ENCODE measurements at places on chromosomes 4 and X. TPM values are rescaled to one million over a fixed set of nuclear protein-coding genes. Genes with fewer than 3 reads are reported as not detected.

ENOX2 gene
- total RNA-seq: 21.0 TPM

RNF150 gene
- 19.8 TPM for total RNA-seq

CLDN34 gene
- total RNA-seq: 4.6 TPM

SHOX gene
- not detected for total RNA-seq

NXF2 gene
- not detected for total RNA-seq

TKTL2 gene
- total RNA-seq: not detected

DNA sequence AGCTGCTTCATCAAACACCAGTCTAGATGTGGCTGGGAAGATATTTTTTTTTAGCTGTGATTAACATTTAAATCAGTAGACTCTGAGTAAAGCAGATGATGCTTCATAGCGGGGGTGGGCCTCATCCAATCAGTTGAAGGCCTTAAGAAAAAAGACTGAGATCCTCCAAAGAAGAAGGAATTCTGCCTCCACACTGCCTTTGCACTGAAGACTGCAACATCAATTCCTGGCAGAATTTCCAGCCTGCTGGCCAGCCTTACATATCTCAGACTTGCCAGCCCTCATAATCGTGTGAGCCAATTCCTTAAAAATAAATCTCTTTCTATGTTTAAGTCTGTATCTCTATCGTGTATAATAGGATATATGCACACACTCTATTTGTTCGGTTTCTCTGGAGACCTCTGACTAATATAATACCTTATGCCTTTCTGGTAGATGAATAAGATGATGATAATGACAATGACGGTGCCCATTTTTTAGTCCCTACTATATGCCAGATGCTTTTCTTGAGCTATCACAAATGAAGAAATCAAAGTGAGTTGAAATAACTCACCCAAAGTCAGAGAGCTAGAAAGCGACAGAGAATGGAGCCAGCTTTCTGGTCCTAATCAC is 66.1 kb upstream of the SOD3 start:
- DNase-seq: no peak

- no peak for DNase-seq
These were observed 148.9 kb downstream of the ADAM29 start for GRCh38 chr4:175066923-175067627.

DNA sequence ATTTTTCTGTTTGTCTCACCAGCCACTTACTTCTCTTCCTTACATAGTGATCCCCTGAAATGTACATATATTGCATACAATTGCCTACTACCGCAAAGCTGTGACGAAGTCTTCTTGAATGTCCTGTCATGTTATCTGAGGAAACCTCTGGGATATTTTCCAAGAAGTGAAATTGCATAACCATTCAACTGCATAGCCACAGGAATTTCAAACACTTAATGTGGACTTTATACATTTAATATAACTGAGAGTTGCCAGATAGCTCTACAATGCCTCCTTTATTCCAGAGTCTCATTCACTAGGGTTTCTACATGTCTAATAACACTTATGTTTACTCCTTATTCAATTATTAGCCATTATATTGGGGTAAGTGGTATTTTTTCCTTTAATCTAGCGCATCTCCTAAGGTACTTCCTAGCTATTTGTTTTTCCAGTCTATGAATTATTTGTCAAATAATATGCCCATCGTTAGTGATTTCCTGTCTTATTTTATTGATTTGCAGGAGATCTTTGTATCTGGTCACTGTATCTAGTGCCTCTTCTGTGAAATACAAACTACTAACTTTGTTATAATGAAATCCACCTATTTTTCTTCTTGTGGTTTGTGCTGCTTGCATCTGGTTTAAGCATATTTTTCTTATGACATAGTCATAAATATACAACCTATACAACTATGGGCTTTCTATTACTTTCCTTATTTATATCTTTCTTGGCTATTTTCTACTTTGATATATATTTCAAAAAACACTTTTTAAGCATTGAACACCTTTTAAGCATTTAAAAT is 69.2 kb upstream of the GRID2 start:
- no peak for DNase-seq

GRCh38 chrX:24398766-24399165 is 38.3 kb downstream of the SUPT20HL1 start:
- no peak for DNase-seq

- DNase-seq: no peak
These were observed 56.9 kb upstream of the SLC39A8 start for GRCh38 chr4:102402223-102402622.

GRCh38 chrX:132671229-132671641 is 182.4 kb upstream of the MBNL3 start:
- DNase-seq: no peak

DNA sequence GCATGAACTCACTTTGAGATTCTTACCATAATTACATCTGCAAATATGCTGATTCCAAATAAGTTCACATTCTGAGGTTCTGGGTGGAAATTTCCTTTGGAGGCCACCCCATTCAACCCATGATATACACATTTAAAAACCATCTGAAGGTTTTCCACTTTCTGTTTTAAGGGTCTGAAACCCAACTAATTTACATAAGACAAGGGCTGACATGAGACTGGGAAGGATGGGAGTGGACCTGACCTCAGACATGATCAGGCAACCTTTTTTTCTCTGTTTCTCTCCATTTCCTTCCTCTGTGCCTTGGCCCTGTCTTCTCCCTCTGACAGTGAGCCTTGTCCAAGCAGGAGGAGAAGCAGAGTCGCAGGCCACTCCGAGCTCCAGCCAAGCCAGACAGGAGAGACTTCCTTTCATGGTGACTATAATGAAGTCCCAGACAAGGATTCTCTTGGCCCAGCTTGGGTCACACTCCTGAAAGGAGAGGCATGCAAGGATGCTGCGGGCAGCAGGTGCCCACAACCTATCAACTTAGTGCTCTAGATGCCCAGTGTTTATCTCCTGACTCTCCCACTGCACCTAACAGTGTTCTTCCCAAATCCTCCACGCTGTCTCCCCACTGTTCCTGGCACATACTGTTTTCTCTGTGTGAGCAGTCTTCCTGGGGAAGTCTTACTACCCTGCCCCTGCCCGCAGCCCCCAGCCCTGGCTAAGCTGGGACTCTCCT is 39.9 kb downstream of the MSX1 start:
- no peak for DNase-seq

- no peak for DNase-seq
These were observed 177.7 kb downstream of the ZNF674 start for GRCh38 chrX:46367491-46367890.

DNA sequence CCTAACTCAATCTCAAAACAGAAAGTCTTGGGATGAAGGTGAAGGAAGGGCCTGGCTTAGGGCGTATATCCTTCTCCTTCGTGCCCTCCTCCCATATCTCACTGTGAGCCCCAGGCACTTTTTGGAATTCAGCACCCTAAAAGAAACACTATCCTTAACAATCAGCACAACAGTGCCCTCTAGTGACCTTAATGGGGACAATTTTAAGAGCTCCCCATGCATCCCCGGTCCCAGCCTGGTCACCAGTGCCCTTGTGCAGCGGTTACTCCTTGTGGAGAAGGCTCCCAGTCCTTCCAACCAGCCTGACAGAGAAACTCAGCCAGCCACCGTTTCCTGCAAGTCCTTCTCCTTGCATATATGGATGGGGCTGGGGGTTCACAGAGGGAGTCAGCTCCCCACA is 4.2 kb downstream of the PAK3 start:
- DNase-seq: no peak

GRCh38 chr4:10087152-10087791 is 29.3 kb downstream of the WDR1 start:
- no peak for DNase-seq

GRCh38 chr4:80049402-80049801 is 23.6 kb downstream of the ANTXR2 start:
- no peak for DNase-seq
